ENCODE measurements at places on chromosomes 6 and 20.

DNA sequence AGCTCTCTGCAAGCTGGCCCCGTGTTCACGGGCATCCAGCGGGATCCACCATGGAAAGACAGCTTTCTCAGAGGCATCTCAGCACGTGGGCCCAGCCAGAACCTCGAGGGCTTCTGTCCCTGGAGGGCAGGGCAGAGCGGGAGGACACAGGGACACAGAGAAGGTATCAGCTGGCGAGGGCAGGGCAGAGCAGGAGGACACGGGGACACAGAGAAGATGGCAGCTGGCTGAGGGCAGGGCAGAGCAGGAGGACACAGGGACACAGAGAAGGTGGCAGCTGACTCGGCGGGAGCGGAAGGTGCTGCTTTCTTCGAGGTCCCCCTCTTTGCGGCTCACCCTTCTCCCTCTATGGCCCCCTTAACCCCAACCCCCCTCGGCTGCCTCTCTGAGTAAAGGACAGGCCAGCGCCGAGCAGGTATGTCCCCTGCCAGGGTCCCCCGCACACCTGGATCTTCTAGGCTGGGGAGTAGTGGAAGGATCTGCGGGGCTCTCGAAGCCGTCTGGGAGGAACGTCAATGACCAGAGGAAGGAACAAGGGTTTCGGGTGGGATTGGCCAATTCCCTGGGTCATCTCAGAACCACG, 28.9 kb upstream of the BHLHE23 start:
- no peak for DNase-seq

- DNase-seq: no peak
Observed at GRCh38 chr6:107712665-107713551, 111.2 kb downstream of the SCML4 start.

GRCh38 chr6:11209369-11209768, 23.1 kb downstream of the NEDD9 start:
- DNase-seq: no peak

DNA sequence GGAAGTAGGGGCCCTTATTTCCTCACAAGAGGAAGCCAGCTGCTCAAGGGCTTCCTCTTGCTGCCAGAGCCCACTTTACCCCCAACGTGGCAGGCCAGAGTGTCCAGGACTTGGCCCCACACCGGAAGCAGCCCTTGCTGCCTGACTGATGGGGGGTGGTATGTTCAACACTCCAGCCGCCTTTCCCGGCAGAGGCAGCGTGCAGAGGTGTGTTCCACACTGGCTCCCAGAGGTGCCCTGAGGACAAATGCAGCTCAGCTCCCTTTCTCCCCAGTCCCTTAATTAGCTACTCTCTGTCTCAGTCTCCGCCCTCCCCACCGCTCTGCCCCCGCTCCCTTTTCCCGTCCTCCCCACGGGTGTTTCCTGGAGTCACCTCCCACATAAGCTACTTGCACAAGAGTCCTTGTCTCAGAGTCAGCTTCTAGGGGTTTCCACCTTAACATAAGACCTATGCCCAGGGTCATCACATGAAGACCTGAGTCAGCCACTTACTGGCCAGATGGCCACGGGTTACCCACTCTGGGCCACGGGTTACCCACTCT, 61.7 kb upstream of the SHLD1 start:
- peak; percentile 26 for DNase-seq

DNA sequence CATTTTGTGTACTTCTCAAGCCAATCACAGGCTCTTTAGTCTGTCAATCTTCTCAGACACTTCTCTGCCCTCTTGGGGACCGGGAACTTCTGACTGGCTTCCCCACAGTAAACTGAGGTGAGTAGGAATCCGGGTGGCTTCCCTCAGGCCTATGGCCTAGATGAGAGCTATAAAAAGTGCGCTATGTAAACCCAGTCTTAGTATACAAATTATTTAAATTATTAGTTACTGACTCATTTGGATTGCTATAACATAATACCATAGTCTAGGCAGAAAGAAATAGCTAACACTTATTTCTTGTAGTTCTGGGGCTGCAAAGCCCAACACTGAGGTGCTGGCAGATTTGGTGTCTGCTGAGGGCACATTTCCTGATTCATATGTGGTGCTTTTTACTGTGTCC, 109.2 kb upstream of the MCHR2 start:
- no peak for DNase-seq
